ENCODE measurements at places on chromosomes 2 and 18. TPM values are rescaled to one million over a fixed set of nuclear protein-coding genes. Genes with fewer than 3 reads are reported as not detected.

Gene LCT
- polyA plus RNA-seq, result not detected

Gene HTR2B
- 0.15 TPM for polyA plus RNA-seq

Gene CDKL4
- polyA plus RNA-seq, result not detected

Gene SLC38A11
- polyA plus RNA-seq, result not detected

Gene CGREF1
- 17.8 TPM for polyA plus RNA-seq

Gene KCNE4
- polyA plus RNA-seq, result 3.1 TPM

Gene POTEC
- polyA plus RNA-seq, result not detected

Gene CTDP1
- polyA plus RNA-seq, result 7.6 TPM

Gene CMPK2
- 0.11 TPM for polyA plus RNA-seq

Gene AOX1
- 20.5 TPM for polyA plus RNA-seq

Gene IL1R2
- 1.2 TPM for polyA plus RNA-seq

Gene GPD2
- polyA plus RNA-seq, result 18.6 TPM
